ENCODE measurements at places on chromosomes 3 and 15.

DNA sequence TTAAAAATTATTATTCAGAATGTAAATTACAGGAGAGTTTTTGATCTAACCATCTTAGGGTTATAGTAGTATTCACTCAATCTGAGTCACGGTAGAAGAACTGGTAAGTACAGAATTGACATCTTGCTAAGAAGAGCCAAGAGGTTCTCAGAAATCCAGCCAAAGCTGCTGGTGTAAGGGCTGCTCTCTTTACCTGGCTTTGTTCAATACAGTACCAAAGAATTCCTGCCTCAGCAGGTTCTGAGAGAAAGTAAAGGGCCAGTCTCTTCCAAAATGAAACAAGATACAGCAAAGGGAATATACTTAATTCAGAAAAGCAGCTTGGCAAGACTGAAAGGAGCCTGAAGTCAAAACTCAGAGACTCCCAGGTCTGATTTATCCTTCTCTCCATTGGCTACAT is 193.1 kb downstream of the TNIK start:
- no peak for DNase-seq

GRCh38 chr3:48445277-48445882 is 1.2 kb upstream of the ATRIP start:
- DNase-seq: no peak

- DNase-seq: no peak
Measured at GRCh38 chr15:35854316-35854715, 308.4 kb upstream of the DPH6 start.

GRCh38 chr15:63306492-63307073 is 29.2 kb downstream of the APH1B start:
- no peak for DNase-seq

GRCh38 chr15:63348392-63348791 is 33.3 kb downstream of the CA12 start:
- DNase-seq: no peak

- DNase-seq: no peak
Measured at GRCh38 chr3:2741516-2741915, 368.7 kb downstream of the IL5RA start.

GRCh38 chr3:196122021-196122687 is 40.3 kb upstream of the TFRC start:
- no peak for DNase-seq

DNA sequence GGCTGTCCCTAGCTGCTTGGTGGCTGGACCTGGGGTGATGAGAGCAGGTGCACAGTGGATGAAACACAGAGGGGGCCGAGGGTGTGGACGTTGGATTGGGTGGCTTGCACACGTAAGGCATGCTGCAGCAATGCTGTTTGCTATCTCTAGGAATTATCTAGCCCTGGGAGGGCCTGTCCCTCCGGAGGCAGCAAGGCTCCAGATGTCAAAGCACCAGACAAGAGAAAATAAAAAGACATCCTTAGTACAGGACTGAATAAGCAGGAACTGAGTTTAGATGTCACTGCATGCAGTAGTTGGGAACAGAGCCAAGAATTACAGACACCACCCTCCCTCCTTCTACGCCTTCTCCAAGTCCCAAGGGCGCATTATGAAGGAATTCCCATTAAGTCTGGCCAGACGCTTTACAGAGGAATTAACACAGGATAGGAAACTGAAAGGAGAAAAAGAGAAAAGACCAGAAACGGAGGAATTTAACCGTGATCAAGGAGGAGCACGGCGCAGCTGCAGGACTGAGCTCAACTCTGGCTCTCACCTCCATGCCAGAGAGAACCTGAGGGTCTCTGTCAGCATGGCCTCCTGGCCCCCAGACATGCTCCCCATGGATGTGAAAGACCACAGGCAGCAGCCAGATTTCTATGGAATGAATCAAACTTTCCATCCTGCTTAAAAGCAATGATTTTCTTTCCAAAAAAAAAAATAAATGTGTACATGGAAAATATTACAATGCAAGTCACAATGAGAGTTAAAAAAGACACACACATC is 13.8 kb downstream of the ATP10A start:
- DNase-seq: peak; percentile 27

GRCh38 chr3:42012383-42012934 is 50.6 kb upstream of the ULK4 start:
- no peak for DNase-seq
